ENCODE measurements at places on chromosomes 3 and 15.
A peak's percentile ranks its signal among the peaks of the same experiment; 100 is the strongest.

- no peak for DNase-seq
Observed at GRCh38 chr3:129595544-129596193, 10.8 kb downstream of the PLXND1 start.

GRCh38 chr15:90035840-90036230 lies 34.7 kb downstream of the ZNF710 start:
- DNase-seq: no peak

- no peak for DNase-seq
Observed at GRCh38 chr15:49279521-49280456, 109.7 kb downstream of the GALK2 start.

GRCh38 chr15:31974855-31975829 lies 55.2 kb upstream of the CHRNA7 start:
- DNase-seq: peak; percentile 82

DNA sequence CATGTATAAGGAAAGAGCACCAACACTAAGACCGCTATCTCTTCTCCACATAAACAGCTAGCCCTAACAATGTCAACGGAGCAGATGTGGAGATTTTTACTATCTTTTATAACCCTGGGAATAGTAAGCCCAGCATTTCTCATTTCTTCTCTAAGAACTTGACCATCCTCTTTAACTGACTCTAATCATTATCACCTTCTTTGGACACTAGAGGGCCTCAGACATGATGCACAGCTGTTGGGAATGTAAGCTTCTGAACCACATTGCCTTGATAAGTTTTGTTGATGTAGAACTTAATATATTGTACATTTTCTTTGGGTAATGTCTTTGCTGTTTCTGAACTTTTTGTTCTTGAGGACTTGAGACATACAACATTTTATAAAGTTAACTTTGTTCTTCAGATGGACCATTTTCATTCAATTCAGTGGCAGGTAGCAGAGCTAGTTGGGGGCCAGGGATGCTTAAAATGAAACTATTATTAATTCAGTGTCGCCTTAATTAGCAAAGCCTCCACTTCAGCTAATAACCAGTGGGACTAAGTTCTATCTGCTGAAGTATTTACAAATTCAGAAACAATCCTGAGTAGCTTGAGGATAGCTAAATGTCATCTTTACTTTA lies 9.6 kb upstream of the TAGLN3 start:
- DNase-seq: peak; percentile 57

DNA sequence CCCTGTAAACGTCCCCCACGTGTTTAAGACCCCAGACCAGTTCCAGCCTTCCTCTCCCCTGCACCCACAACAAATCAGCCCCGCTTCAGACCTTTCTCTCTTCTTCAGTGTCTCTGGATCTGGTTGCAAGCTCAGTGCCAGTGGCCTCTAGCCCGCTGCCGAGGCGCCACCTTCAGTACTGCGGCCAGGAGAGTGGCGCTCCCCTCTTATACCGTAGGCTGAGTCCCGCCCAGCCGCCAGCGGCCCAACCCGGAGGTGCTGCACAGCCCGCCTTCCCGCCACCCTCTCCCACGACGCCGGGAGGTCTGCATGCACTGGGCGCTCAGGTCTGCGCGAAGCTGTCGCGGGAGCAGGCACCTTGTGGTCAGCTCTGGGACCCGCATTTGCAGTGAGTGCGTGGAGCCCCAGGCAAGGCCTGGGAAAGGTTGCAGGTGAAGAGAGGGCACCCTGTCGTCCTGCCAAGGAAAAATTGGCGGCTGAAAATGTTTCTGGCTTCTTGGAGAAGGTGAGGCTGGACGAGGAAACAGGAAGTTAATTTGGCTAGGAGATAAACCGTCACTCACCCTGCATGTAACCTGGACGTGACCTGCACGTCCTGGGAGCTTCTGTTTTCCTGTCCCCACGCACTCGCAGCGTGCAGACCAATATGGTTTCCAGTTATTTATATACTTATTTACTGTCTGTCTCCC lies at the start of gene C2CD4B:
C2CD4B (minus strand) TSS at position 182 of the 689 bp plus-strand sequence. CDS start 301 bp downstream, outside the sequence.
- DNase-seq: no peak

- no peak for DNase-seq
Observed at GRCh38 chr3:86629511-86629910, 361.4 kb downstream of the VGLL3 start.

DNA sequence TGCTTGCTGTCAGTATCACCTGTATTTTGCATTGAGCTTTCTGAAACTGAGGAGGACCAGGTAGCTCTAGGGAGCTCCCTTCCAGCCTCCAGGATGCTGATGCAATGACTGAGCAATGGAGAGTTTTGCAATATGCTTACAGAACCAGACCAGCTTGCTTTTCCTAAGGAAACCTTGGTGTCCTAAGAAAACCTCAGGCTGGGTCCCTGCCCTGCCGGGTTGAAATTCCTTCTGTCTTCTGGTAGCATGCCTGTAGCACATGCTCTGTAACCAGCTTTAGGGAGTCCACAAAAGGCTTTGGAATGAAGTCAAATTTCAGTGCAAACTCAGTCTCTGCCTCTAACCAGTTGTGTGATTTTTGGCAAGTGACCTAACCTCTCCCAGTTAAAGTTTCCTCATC lies 65.8 kb upstream of the GSK3B start:
- no peak for DNase-seq

- no peak for DNase-seq
Observed at GRCh38 chr3:140164922-140165590, 230.1 kb downstream of the CLSTN2 start.

DNA sequence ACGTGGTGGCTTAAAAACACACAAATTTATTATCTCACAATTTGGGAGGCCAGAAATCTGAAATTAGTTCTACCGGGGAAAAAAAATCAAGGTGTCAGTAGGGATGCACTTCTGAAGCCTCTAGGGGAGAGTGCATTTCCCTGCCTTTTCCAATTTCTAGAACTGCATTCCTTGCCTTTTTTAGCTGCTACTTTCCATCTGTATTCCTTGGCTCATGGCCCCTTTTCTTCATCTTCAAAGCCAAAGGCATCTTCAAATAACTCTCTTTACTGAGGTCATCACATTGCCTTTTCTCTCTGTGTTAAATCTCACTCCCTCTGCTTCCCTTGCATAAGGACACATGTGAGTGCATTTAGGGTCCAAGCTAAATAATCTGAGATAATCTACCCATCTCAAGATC lies 69.5 kb upstream of the NEO1 start:
- DNase-seq: no peak

DNA sequence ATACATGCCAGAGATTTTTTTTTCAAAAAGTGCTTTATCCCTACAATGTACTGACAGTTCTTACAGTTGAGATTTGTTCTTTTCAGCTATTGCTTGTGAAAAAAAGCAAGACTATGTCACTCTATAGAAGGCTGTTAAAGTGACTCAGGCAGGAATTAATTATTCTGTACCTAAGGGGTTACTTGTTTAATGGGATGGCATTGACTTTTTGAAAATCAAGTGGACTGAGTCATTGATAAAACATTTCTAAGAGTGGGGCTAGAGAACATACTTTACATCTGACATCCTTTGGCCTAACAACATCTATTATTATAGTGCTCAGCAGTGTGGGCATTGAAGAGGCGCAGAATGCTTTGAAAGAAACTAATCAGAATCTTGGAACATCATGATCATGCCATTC lies 34.3 kb downstream of the INTS14 start:
- no peak for DNase-seq

DNA sequence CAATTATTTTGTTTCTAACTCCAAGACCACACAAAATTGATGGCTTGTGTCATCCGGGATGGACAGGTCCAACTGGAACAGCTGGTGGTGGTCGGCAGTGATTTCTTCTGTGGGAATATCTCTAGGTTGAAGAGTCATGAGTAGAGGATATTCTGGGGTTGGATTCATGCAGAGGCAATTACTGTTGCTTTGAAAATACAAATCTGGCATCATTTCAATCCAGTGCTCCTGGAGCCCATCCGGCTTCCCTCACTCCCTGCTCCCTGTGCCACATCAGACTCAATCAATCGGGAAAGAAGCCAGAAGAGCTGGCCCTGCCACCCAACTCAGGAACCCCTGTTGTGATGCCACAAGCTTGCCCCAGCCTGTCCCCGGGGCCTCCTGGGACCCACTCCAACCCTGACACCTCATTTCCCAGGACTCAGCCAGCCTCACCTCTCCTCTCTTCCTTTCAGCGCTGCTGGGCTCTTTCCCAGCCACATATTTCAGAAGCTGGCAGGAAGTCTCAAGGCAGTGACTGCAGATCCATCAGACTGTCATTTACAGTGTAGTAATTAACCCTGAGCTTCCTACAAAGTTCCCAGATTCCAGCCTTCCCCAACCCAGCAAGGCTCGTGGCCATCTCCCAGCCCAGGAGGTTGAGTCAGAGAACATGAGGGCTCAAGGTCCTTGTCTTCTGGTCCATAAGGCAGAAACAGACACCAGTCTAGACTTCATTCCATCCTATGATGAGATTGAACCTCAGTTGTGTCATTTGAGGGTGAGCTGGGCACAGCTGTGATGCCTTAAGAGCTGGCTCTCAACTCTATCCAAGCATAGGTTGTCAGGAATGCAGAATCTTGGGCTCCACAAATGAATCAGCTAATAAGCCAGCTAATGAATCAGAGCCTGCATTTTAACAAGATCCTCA lies 114.0 kb downstream of the FAM174B start:
- DNase-seq: no peak

- DNase-seq: no peak
Observed at GRCh38 chr3:129311054-129311902, 32.6 kb downstream of the HMCES start.

- no peak for DNase-seq
Observed at GRCh38 chr15:63513271-63513670, 8.9 kb downstream of the USP3 start.

DNA sequence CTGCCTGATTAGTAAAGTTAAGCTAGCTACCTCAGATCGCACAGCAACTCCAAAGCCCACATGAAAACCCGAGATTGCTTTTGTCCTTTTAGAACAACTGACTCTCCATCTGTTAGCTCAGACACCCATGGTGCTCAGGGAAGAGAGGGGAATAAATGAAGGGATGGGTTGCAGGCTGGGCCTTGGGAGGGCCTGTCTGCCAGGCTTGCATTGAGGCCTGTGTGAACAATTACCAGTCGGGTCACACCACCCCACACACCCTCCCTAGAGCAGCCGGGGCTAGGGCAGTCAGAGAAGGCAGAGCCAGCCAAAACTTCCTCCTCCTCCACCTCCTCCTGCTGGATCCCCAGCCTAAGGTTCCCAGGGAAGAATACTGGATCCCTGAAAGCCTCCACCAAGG lies 8.8 kb upstream of the PRKAR2A start:
- DNase-seq: peak; percentile 10

DNA sequence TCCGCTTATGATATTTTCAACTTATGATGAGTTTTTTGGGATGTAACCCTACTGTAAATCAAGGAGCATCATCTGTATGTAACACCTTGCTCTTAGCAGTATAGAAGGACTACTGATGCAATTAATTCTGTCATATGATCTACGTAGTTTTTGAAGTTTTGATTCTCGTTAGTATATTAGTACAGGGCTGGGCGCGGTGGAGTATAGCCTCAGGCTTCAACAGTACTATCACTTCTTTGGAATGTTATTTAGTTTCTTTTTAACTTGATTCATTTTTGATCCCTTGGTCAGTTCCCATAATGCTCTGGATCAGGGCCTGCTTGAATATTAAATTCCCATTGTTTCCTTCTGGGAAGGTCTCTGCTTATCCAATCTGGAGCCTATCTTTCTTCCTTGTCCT lies 23.9 kb upstream of the AP4E1 start:
- DNase-seq: no peak

DNA sequence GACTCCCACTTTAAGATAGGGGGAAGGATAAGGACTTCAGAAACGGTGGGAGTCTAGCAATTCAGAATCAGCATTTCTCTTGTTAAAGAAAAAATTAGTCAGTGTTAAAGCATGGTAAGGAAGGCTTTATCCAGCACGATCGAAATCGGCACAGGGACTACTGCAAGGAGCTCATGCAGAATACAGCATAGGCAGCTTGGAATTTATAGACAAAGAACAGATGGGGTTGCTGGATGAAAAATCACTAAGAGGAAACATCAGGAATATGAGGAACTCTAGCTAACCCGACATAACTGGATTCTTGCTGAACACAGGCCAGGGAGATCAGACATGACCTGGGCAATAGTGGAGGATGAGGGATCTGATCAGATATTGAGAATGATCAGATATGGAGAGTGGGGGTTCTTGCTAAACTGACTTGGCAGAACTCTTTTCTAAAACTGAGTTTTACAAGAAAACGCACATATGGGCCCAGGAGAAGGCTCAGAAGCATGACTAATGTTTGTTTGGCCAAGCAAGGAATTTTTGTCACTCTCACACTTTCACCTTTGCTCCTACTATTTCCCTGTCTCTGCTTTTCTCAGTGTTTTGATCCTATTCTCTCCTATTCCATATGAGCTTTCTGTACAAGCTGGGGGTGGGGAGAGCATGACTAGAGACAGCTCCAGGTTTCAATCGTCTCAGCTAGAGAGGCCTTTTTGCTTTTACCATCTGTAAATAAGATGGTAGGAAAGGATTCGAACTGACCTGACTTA lies 3.9 kb upstream of the PLCH1 start:
- no peak for DNase-seq

GRCh38 chr15:94412979-94413746 lies 181.8 kb downstream of the MCTP2 start:
- no peak for DNase-seq

GRCh38 chr3:69322158-69322509 lies 63.8 kb downstream of the FRMD4B start:
- DNase-seq: peak; percentile 81

- DNase-seq: no peak
Observed at GRCh38 chr15:80820092-80820491, 40.9 kb downstream of the CEMIP start.

DNA sequence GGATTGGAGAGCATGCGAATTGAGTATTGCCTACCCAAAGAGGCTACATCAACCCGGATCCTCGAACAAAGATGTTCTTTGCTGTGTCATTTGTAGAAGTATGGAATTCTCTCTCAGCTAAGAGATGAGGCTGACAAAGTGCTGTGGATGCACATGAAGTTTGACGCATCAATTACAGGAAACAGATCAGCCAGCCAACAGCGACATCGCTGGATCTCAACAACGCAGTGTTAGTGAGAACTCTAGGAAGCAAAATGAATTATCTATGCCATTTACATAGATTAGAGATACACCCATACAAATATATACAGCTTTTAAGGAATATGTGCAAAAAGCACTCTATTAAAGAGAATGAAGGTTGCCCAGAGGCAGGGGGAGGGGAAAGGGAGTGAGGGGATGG lies 160.6 kb upstream of the RGMA start:
- DNase-seq: no peak

GRCh38 chr15:42184736-42185135 lies 23.4 kb downstream of the VPS39 start:
- no peak for DNase-seq

GRCh38 chr15:97026781-97027180 lies 696.3 kb downstream of the NR2F2 start:
- no peak for DNase-seq

GRCh38 chr3:31102196-31102879 lies 207.9 kb upstream of the GADL1 start:
- no peak for DNase-seq

- DNase-seq: no peak
Observed at GRCh38 chr15:69834267-69834666, 263.4 kb downstream of the TLE3 start.

- no peak for DNase-seq
Observed at GRCh38 chr15:74158855-74159650, 14.5 kb upstream of the ISLR start.

GRCh38 chr3:34132069-34132692 lies 333.8 kb downstream of the PDCD6IP start:
- DNase-seq: no peak

All from midbrain (tissue), 1 donor.